B cell (primary cell): ENCODE measurements at places on chromosomes 12 and 14. TPM values are rescaled to one million over a fixed set of nuclear protein-coding genes. Genes with fewer than 3 reads are reported as not detected.

ZNF605 gene
- 19.7 and 21.7 TPM in 2 replicates for total RNA-seq

FMNL3 gene
- total RNA-seq = 69.9 and 73.7 TPM in 2 replicates

RFX4 gene
- total RNA-seq = not detected in 2 replicates

GPRC5D gene
- total RNA-seq = 0.47 and 0.92 TPM in 2 replicates

CDC42BPB gene
- total RNA-seq = 52.5 and 59.2 TPM in 2 replicates

ZDHHC22 gene
- 0.12 TPM in 1 of 2 replicates, not detected in the other for total RNA-seq

CD4 gene
- 0.49 TPM in 2 replicates for total RNA-seq

ABCC9 gene
- not detected in 2 replicates for total RNA-seq

CCDC197 gene
- not detected in 2 replicates for total RNA-seq

DHRS4 gene
- 15.3 and 15.6 TPM in 2 replicates for total RNA-seq

TDRD9 gene
- 2.4 and 3.4 TPM in 2 replicates for total RNA-seq

ADAM21 gene
- total RNA-seq = 0.24 TPM in 1 of 2 replicates, not detected in the other

CATSPERB gene
- total RNA-seq = 0.12 TPM in 1 of 2 replicates, not detected in the other

IL23A gene
- total RNA-seq = 18.5 and 20.5 TPM in 2 replicates

KSR2 gene
- total RNA-seq = not detected in 2 replicates

NTF3 gene
- total RNA-seq = not detected in 2 replicates

GLIPR1L1 gene
- total RNA-seq = not detected in 2 replicates

KLRC2 gene
- 0.59 TPM in 1 of 2 replicates, not detected in the other for total RNA-seq

SSPN gene
- 16.8 and 19.6 TPM in 2 replicates for total RNA-seq

AGAP2 gene
- total RNA-seq = 27.0 and 27.6 TPM in 2 replicates

DBX2 gene
- total RNA-seq = not detected in 2 replicates

TROAP gene
- 1.0 and 1.7 TPM in 2 replicates for total RNA-seq

DPPA3 gene
- not detected in 2 replicates for total RNA-seq

RNASE3 gene
- not detected in 2 replicates for total RNA-seq

C3AR1 gene
- 0.15 and 0.64 TPM in 2 replicates for total RNA-seq

ALDH2 gene
- total RNA-seq = 22.3 TPM in 2 replicates

SIX6 gene
- not detected in 2 replicates for total RNA-seq

INSM2 gene
- total RNA-seq = not detected in 2 replicates

ARHGDIB gene
- 508 and 514 TPM in 2 replicates for total RNA-seq

CARMIL3 gene
- 1.0 and 1.4 TPM in 2 replicates for total RNA-seq

SERPINA9 gene
- 0.73 and 0.74 TPM in 2 replicates for total RNA-seq

KRT73 gene
- total RNA-seq = not detected in 2 replicates

PFKM gene
- 42.5 and 43.0 TPM in 2 replicates for total RNA-seq

TPH2 gene
- total RNA-seq = not detected in 2 replicates

RNASE1 gene
- total RNA-seq = 0.81 TPM in 1 of 2 replicates, not detected in the other

PPM1H gene
- total RNA-seq = not detected in 2 replicates

PPP1R12A gene
- total RNA-seq = 110 and 139 TPM in 2 replicates
